NCI-H2081 treated with DMSO at 0.1 percent for 48 hours (cell line): ENCODE measurements at places on chromosomes 16 and 17.

GRCh38 chr16:57882792-57883191 lies 80.5 kb upstream of the KIFC3 start:
- no peak for DNase-seq

DNA sequence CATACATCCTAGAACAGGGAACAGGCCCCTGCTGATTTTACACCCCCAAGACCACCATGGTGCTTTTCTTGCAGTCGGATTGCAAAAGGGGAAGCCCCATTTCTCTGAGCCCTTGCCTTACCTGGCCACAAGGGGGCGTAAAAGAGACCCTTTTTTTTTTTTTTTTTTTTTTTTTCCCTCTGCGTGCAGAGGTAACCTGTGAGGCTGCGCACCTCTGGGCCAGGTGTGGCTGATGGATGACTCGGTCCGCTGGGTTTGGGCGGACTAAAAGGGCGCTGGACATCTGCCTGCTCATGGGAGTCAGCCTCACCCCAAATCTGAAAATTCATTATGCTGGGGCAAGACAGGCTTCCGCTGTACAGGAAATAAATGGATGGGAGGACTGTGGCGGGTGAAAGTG lies 281.0 kb downstream of the CBLN1 start:
- DNase-seq, result no peak

- no peak for DNase-seq
These were observed 4.2 kb downstream of the ITGAE start for GRCh38 chr17:3796822-3797170.

DNA sequence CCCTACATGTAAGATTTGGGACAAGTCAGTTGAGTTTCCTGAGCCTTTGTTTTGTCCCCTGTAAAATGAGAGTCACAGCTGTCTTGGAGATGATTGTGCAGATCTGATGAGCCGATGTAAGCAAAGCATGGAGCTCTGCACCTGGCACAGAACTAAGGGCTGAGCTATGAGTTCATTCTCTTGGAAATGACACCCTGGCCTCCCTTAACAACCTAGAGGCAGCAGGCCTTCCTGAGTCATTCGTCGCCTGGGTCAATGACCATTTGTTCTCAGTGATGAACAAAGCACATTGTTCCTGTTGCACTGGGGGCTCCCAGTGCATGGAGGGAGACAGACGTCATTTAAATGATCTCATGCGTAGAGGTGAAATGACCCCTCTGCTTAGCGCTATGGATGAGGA lies 62.8 kb upstream of the GCSH start:
- no peak for DNase-seq

- no peak for DNase-seq
These were observed 5.1 kb downstream of the KIFC3 start for GRCh38 chr16:57797216-57797525.

DNA sequence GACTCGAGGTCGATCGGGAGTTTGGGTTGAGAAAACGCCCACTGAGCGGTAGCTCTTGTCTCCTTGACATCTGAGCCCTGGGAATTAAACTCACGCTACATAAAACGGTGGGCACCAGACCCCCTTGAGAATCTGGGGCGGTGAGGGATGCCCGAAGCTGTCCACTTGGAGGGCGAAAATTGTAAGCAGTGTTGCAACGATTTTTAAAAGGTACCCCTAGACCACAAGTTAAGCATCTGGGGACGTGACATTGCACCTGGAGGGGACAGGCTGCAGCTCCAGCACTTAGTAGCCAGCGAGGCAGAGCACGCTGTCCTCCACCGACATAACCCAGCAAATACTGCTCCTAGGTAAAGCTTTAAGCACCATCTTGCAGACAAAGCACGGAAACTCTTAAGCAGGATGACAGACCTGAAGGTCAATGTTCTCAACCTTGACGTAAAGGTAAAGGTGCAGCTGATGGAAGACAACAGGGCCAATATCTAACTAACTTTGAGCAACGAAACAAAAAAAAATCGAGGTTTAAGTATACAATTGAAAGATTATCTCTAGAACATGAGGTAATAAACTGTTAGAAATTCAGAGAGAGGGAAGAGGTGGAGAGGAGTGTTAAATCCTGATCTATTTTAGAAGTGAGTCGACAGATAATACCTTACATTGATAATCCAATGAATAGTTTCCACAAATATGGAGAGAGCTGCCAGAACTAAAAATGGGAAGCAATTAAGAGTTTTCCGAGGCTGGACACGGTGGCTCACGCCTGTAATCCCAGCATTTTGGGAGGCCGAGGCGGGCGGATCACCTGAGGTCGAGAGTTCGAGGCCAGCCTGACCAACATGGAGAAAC lies 921 bp upstream of the CDR2 start:
- no peak for DNase-seq

DNA sequence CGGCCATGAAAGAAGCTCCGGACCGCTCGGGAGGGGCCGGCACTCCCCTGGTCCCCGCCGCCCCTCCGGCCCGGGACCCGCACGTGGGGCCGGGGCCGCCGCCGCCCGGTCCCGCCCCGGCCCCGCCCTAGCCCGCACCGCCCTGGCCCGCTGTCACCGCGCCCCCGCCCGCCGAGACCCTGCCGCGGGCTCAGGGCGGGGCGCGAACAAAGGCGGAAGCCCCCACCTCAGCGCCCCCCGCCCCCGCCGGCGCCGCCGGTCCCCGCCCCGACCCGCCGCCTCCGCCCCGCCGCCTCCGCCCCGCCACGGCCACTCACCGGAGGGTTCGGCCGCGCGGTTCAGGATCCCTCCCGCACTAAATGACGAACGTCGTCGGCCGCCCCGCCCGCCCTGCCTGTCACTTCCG lies at the start of gene ARHGDIA:
Gene ARHGDIA (minus strand): TSS at position 357 of the 406 bp plus-strand sequence. CDS start 1,407 bp downstream, outside the sequence.
- no peak for DNase-seq

GRCh38 chr17:70804161-70804560 lies 634.8 kb downstream of the KCNJ2 start:
- DNase-seq, result no peak

GRCh38 chr17:15414532-15415306 lies 52.7 kb downstream of the CDRT4 start:
- DNase-seq, result no peak

DNA sequence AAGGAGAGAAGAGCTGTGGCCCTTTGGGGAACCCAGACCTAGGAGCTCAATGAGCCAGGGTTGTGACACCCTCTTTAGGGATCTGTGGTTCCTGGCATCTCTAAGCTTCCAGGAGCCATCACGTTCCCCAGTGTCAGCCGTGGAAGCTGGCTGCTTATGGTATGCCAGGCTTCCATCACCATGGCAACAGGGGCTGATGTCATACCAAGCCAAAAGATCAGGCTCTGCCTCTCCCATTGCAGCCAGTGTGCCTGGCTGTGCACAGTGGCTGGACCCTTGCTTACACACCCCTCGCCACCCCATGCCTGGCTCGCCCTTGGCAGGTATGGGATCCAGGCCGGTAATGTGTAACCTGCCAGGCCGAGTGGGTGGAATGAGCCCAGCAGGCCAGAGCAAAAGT lies 91.1 kb downstream of the SSH2 start:
- no peak for DNase-seq

GRCh38 chr17:57810721-57811637 lies 38.9 kb downstream of the MRPS23 start:
- peak; percentile 98 for DNase-seq

DNA sequence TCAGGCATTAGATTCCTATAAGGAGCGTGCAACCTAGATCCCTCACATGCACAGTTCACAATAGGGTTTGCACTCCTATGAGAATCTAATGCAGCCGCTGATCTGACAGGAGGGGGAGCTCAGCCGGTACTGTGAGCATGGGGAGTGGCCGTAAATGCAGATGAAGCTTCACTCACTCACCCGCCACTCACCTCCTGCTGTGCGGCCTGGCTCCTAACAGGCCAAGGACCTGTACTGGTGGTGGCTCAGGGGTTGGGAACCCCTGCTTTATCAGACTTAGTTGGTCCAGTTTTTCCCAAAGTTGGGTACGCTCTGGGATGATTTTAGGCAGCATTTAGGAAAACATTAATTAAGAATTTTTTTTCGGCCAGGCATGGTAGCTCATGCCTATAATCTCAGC lies 103.8 kb downstream of the MARF1 start:
- DNase-seq, result no peak

- DNase-seq, result no peak
These were observed 11.9 kb upstream of the CHMP6 start for GRCh38 chr17:80979547-80980378.

GRCh38 chr17:4261452-4261851 lies 2.3 kb downstream of the ANKFY1 start:
- no peak for DNase-seq

DNA sequence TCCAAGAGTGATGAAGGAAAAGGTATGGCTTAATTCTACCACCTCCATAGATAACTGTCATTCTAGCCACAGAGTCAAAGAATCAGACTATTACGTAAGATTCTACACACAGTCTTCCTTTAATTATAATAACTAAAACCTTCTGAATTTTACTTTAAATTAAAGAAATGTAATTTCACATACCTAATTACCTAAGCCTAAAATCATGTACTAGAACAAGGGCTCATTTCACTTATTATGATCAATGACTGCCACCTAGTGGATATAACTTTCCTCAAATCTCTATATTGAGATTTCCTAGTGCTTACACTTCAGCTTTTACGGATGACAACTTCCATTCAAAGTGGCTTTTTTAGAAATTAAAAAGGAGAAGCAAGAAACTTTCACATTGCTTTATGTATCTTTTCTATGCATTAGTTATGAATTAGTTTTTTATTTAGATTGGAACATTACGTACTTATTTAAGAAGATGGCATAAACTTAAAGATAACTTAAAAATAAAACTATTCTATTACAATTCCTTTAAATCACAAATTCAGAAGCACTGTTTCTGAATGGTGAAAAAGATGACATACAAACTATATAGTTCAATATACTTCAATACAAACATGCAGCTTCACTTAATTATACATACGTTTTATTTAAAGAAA lies 18.2 kb upstream of the ABCA10 start:
- no peak for DNase-seq

DNA sequence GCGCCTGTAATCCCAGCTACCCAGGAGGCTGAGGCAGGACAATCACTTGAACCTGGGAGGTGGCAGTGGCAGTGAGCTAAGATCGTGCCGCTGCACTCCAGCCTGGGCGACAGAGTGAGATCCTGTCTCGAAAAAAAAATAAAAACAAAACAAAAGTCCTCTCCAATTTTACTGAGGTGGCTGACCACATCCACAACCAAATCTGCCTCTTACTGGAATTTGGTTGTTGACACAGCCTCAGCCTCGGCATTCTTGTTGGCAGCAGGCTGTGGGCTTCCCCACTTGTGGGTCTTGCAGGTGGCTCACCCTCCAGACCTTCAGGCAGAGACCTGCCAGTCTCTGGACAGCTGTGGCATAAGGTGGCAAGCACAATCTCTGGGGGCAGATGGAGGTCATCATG lies 15.6 kb downstream of the B4GALNT2 start:
- no peak for DNase-seq

DNA sequence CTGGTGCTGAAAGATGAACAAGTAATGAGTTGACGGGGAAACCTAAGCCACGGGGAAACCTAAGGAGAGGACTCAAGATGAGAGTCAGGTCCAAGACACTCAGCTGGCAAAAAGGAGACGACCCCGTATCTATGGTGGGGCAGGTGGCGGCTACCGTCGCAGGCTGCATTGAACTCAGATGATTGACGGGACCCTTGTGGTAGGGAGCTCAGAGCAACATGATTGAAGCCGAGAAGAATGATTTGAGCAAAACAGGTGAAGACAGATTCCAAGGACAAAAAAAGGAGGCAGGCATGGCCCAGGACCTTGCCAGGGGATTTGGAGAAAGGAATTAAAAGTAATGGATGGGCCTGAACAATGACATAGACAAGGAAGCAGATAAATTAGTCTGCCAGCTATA lies 7.5 kb upstream of the MYH3 start:
- no peak for DNase-seq

DNA sequence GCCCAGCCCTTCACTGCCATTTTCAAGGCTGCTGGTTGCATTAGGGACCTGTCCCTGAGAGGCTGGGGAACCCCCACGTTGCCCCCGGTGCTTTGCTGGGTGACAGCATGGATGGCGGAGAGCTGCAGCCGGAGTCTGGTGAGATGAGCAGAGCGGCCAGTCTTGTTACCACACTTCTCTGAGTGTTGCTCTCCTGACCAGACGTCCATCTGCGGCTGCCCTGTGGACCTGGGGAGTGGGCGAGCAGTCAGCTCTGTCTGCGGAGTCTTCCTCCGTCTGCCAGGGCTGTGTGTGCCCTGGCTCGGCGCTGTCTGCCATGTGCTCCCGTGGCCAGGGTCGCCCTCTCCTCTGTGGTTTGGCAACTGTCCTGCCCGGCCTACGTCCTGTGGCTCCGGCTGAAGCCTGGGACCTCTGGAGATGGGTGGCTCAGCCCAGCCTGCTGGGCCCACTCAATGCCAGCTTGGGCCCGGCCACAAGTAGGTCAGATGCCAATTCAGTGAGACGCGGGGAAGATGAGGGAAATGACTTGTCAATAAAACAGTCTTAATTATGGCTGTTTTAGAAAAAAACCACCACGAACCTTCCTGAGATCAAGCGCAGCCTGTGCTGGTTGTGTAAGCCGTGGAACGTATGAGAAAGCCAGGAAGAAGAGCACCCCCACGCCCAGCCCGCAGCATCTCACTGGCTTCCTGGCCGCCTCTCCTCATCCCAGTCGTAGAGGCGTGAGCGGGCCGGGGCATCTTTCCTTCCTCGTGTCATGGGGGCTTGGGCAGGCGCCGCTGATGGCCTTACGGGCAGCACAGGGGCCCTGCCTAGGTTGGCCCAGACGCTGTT lies 7.9 kb downstream of the KCTD5 start:
- no peak for DNase-seq

GRCh38 chr16:57115514-57116182 lies 23.3 kb downstream of the CPNE2 start:
- DNase-seq, result no peak

DNA sequence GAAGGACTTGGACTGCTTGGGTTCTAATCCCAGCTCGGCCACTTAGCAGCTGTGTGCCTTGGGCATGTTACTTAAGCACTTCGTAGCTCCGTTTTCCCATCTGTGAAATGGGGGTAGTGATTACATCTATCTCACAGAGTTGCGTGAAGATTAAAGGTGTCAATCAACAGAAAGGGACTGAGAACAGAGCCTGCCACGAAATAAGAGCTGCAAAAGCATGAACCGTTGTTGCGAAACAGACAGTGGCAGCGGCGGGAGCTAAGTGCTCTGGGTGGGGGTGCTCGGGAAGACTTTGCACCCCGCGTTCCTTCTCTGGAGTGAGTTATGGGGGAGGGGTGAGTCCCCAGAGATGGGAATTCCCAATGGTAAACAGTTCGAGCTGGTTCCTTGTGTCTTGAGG lies 79.6 kb upstream of the LHX1 start:
- no peak for DNase-seq

DNA sequence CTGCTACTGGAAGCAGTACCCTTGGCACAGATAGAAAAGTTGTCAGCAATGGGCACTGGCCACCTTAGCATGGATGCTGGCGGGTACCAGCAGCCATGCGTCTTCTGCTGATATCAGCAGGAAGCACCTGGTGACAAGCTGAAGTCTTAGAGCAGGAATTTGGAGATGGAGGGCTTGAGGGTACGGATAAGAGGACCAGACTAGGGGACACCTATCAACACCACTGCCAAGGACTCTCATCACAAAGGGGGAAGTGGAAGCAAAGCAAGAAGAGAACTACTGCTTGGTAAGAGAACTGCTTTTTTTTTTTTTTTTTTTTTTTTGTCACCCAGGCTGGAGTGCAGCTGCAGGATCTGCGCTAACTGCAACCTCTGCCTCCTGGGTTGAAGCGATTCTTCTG lies 35.4 kb upstream of the LYRM9 start:
- DNase-seq, result no peak
